Activated CD4-positive, alpha-beta T cell treated with anti-CD3 and anti-CD28 coated beads, Interleukin-2, Interleukin-4, amounts not matched to agents 100 ng/mL and 50 ng/mL, durations not matched to agents 16 hours and 8 hours (primary cell): ENCODE measurements at places on chromosomes 7 and 10.

- DNase-seq: no peak
Measured at GRCh38 chr10:109929501-109930219, 6.3 kb upstream of the XPNPEP1 start.

DNA sequence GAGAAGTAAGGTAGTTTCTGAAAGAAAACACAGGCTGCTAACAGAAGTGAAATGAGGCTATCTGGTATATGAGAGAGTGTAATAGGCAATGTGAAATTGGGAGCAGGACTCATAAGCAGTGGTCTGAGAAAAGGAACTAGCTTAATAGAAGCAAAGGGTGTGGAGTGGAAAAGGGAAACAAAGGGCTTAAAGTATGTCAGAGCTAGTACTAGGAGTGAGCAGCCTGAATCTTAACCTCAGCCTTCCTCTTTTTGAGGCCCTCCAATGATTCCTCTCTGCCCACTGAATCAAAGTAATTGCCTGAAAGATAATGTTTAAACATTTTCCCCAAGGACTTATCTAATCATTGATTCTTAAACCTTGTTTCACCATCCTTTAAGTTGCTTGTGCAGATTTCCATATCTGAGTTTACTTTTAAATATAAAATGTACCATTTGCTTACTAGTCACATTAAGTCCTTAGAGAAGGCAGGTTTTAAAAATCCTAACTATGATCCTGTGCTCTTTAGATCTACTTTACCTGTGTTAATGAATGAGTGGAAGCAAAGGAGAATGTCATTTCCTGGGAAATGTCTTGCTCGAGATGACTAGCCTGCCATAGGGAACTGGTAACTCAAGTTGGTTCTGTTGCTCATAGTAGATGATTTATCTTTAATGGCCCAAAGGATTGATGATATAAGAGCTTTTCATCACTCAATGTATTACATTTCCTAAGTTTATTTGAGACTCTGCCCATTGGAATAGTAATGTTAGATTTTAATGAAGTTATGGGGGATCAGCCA lies 155.0 kb downstream of the SKAP2 start:
- no peak for DNase-seq

DNA sequence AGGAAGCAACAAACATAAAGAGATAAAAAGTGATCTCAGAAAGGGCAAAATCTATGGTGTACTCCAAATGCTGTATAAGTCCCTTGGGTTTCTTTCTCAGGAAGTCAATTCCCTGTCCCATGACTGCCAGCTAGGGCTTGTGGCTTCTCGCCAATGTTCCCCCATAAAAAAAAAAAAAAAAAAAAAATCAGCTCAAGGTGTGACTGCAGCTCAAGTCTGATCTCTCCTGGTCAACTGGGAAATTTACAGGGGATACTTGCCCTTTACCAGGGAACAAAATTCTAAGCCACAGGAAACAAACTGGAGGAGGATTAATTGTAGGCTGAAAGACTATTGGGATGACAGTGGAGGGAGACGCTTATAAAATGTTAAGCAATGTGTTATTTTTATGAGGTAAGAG lies 76.0 kb downstream of the PCGF5 start:
- DNase-seq: no peak

GRCh38 chr7:13979671-13980435 lies 9.6 kb downstream of the ETV1 start:
- no peak for DNase-seq

DNA sequence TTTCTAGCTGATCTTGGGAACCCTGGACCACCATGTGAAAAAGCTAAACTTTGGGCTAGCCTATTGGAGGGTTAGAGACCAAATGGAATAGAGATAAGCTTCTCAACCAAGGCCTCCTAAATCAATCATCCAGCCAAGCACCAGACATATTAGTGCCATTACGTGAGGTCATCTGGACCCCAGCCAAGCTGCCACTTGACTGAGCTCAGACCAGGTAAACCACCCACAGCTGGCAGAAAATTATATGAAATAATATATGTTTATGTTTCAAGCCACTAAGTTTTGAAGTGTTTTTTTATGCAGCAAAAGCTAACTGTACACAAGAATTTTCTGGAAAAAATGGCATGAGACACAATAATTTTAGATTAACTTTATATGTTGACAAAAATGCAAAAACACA lies 82.6 kb upstream of the PCGF5 start:
- no peak for DNase-seq

DNA sequence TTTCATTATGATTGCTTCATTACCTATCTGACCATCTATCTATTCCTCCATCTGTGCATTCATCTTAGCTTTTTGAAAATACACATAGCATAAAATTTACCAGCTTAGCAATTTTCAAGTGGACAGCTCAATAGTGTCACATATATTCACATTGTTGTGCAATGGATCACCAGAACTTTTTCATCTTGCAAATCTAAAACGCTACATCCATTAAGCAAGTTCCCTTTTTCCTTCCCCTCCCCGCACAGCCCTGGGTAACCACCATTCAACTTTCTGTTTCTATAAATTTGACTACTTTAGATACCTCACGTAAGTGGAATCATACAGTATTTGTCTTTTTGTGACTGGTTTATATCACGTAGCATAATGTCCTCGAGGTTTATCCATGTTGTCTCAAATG lies 78.0 kb upstream of the ADRB1 start:
- DNase-seq: no peak

GRCh38 chr7:135919071-135919841 lies 57.9 kb downstream of the MTPN start:
- no peak for DNase-seq

- no peak for DNase-seq
Measured at GRCh38 chr7:114629762-114630161, 215.1 kb downstream of the FOXP2 start.

GRCh38 chr7:140096459-140096858 lies 33.7 kb upstream of the PARP12 start:
- no peak for DNase-seq
